ENCODE measurements at places on chromosomes 2 and 18. TPM values are rescaled to one million over a fixed set of nuclear protein-coding genes. Genes with fewer than 3 reads are reported as not detected.

FOXI3 gene
- total RNA-seq = not detected

DNA sequence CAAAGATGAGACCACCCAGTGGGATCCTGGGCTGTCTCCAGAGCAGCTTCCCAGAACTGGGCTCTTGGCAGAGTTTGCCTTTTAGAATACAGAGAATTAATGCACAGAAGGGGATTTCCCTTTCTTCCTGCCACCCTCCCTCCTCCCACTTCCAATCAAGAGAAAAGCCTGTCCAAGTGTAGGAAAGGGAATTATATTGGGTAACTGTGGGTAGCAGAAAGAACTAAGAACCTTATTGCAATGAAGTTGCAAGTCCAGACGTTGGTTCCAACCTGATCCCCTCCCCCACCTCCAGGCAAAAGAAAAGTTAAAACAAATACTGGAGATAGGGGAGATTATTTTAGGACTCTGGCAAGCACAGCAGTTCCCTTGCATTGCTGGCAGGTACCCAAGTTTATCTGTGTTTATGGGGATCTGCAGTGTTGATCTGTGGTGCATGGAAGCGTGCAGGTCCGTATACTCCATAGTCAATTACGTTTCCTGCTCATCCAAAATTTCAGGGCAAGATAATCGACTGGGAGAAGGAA is 114.3 kb downstream of the PRKCE start:
- no peak for DNase-seq
- no peaks in the 10 kb centered on the region for H3K4me1 ChIP-seq
- H3K27ac ChIP-seq = no peak overlapping the region
- no peaks in the 10 kb centered on the region for H3K36me3 ChIP-seq

ESPNL gene
- total RNA-seq = 0.35 TPM

GRCh38 chr2:204539019-204539385 is 6.3 kb upstream of the PARD3B start:
- DNase-seq = no peak
- no peaks in the 10 kb centered on the region for H3K27me3 ChIP-seq
- H3K36me3 ChIP-seq = no peaks in the 10 kb centered on the region
- no peak overlapping the region for H3K27ac ChIP-seq

SSB gene
- 88.9 TPM for total RNA-seq

GRCh38 chr2:208304695-208305094 is 38.6 kb downstream of the PIKFYVE start:
- peaks cover 46% of the 10 kb centered on the region for H3K36me3 ChIP-seq
- no peaks in the 10 kb centered on the region for H3K4me1 ChIP-seq
- no peak overlapping the region for H3K27ac ChIP-seq
- no peak overlapping the region for H3K4me3 ChIP-seq
- no peak for DNase-seq

- H3K36me3 ChIP-seq = no peaks in the 10 kb centered on the region
- no peaks in the 10 kb centered on the region for H3K4me1 ChIP-seq
- no peak overlapping the region for H3K27ac ChIP-seq
- no peaks in the 10 kb centered on the region for H3K27me3 ChIP-seq
- peak; percentile 23 for DNase-seq
Observed at GRCh38 chr2:211157856-211158463, 601.6 kb downstream of the CPS1 start.

DNA sequence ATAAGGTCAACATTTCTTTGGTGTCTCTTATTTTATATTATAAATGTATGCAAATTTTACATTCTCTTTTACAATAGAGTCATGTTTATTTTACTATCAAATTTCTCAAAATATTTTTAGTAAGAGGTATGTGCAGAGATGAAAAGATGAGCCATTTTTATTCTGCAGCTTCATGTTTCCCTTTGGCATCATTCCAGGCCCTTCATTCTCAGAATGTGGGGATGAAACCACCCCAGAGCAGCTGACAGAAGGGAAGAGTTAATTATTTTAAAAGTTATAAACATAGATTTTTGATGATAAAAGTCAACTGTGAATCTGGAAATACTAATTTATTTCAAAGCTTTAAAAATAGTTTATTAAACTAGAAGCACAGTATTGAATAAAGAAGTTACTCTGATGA is 12.8 kb upstream of the FSHR start:
- no peaks in the 10 kb centered on the region for H3K27me3 ChIP-seq
- no peak overlapping the region for H3K27ac ChIP-seq
- H3K4me1 ChIP-seq = no peaks in the 10 kb centered on the region
- no peak for DNase-seq
- H3K36me3 ChIP-seq = no peaks in the 10 kb centered on the region
- H3K4me3 ChIP-seq = no peak overlapping the region

GRCh38 chr18:22399949-22400348 is 17.8 kb downstream of the CTAGE1 start:
- H3K27me3 ChIP-seq = no peaks in the 10 kb centered on the region
- no peaks in the 10 kb centered on the region for H3K4me1 ChIP-seq
- DNase-seq = no peak
- H3K36me3 ChIP-seq = no peaks in the 10 kb centered on the region
- no peak overlapping the region for H3K27ac ChIP-seq
- no peak overlapping the region for H3K4me3 ChIP-seq

- H3K27me3 ChIP-seq = no peaks in the 10 kb centered on the region
- no peak overlapping the region for H3K4me3 ChIP-seq
- no peak for DNase-seq
- no peak overlapping the region for H3K27ac ChIP-seq
Observed at GRCh38 chr18:23066504-23067039, 68.7 kb upstream of the CABLES1 start.

GRCh38 chr18:28961669-28962228 is 784.8 kb upstream of the CDH2 start:
- no peaks in the 10 kb centered on the region for H3K4me1 ChIP-seq
- H3K27ac ChIP-seq = no peak overlapping the region
- H3K27me3 ChIP-seq = no peaks in the 10 kb centered on the region
- no peak for DNase-seq
- no peak overlapping the region for H3K4me3 ChIP-seq

GRCh38 chr18:75109819-75110218 is 99.1 kb downstream of the PTGR3 start:
- H3K4me1 ChIP-seq = no peaks in the 10 kb centered on the region
- no peaks in the 10 kb centered on the region for H3K36me3 ChIP-seq
- no peaks in the 10 kb centered on the region for H3K27me3 ChIP-seq
- H3K27ac ChIP-seq = no peak overlapping the region
- no peak overlapping the region for H3K4me3 ChIP-seq
- DNase-seq = no peak

GRCh38 chr2:161077367-161078210 is 82.6 kb upstream of the TANK start:
- peak overlapping the region; percentile 5 for H3K4me3 ChIP-seq
- no peaks in the 10 kb centered on the region for H3K27me3 ChIP-seq
- H3K36me3 ChIP-seq = no peaks in the 10 kb centered on the region
- peak; percentile 84 for DNase-seq
- peak overlapping the region; percentile 40 for H3K27ac ChIP-seq

CNTNAP5 gene
- total RNA-seq = not detected

GRCh38 chr2:1867141-1867540 is 122.8 kb upstream of the PXDN start:
- H3K36me3 ChIP-seq = no peaks in the 10 kb centered on the region
- no peak overlapping the region for H3K27ac ChIP-seq
- H3K4me1 ChIP-seq = no peaks in the 10 kb centered on the region
- DNase-seq = no peak

- no peak for DNase-seq
- H3K27ac ChIP-seq = no peak overlapping the region
- H3K4me3 ChIP-seq = no peak overlapping the region
- no peaks in the 10 kb centered on the region for H3K27me3 ChIP-seq
- H3K36me3 ChIP-seq = no peaks in the 10 kb centered on the region
Observed at GRCh38 chr2:222887124-222887523, 26.3 kb downstream of the ACSL3 start.

TRAK2 gene
- 27.8 TPM for total RNA-seq

DNA sequence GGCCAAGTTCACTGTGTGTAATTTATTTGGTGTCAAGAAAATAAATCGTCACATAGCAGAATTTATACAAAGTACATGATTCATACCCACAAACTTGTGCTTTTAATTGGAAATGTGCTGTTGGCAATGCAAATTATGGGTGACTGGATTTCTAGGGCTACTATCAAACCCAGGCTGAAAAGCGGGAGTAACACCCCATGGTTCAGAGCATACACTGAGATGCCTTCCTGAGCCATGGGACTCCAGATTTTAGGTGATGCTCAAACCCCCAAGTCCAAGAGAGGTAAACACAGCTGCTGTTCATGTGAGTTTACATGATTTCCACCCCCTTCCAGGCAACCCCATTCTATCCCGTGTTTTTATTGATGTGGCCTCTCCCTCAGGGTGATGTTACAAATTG is 565.9 kb upstream of the ID2 start:
- H3K4me1 ChIP-seq = no peaks in the 10 kb centered on the region
- H3K27me3 ChIP-seq = no peaks in the 10 kb centered on the region
- no peak overlapping the region for H3K27ac ChIP-seq

- H3K27ac ChIP-seq = no peak overlapping the region
- DNase-seq = no peak
- H3K27me3 ChIP-seq = no peaks in the 10 kb centered on the region
- H3K4me1 ChIP-seq = no peaks in the 10 kb centered on the region
- H3K4me3 ChIP-seq = no peak overlapping the region
Observed at GRCh38 chr18:37778417-37779165, 213.0 kb upstream of the CELF4 start.
